Left renal cortex interstitium (tissue), 4 donors: ENCODE measurements at places on chromosomes 11 and 22. TPM values are rescaled to one million over a fixed set of nuclear protein-coding genes. Genes with fewer than 3 reads are reported as not detected.

TUBA8 gene
- 2.6 TPM for polyA plus RNA-seq

- DNase-seq = no peak
Measured at GRCh38 chr22:24005201-24005600, at the start of gene GSTT4. Gene GSTT4, minus strand, starts transcription at chr22:24005453. Its CDS starts 97 bp downstream, at chr22:24005356.

- DNase-seq = no peak
Measured at GRCh38 chr11:11722861-11723260, 101.1 kb upstream of the GALNT18 start.

GRCh38 chr22:48630848-48631247, 1196.8 kb downstream of the BRD1 start:
- DNase-seq = no peak

- no peak for DNase-seq
Measured at GRCh38 chr11:131217313-131218310, 152.8 kb upstream of the NTM start.

DNA sequence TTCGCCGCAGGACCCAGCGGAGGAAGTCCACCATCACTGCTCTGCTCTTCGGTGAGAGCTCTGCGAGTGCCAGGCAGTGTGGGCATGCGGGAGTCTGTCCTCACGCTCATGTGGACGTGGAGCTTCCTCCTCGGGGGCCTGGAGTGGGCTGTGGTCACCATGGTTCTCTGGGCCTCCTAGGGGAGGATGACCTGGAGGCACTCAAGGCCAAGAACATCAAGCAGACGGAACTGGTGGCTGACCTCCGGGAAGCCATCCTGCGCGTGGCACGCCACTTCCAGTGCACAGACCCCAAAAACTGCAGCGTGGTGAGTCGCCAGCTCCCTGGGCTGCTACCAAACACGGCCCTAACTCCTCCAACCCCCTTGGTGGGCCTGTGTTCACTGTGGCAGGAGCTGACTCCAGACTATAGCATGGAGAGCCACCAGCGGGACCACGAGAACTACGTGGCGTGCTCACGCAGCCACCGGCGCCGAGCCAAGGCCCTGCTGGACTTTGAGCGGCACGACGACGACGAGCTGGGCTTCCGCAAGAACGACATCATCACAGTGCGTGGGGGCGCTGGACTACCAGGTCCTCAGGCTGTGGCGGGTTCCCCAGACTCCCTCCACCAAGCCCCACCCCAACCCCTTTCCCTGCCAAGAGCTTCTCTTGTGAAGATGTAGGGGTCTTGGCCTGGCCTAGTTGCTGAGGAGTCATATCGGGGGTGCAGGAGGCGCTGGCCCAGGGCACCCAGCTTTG, 36.8 kb downstream of the SGSM3 start:
- DNase-seq = no peak

GRCh38 chr11:120011836-120012235, 126.1 kb downstream of the TRIM29 start:
- DNase-seq = no peak

EMID1 gene
- polyA plus RNA-seq = 101 TPM

TBX1 gene
- polyA plus RNA-seq = 0.32 TPM

C11orf97 gene
- 0.30 TPM for polyA plus RNA-seq

DNA sequence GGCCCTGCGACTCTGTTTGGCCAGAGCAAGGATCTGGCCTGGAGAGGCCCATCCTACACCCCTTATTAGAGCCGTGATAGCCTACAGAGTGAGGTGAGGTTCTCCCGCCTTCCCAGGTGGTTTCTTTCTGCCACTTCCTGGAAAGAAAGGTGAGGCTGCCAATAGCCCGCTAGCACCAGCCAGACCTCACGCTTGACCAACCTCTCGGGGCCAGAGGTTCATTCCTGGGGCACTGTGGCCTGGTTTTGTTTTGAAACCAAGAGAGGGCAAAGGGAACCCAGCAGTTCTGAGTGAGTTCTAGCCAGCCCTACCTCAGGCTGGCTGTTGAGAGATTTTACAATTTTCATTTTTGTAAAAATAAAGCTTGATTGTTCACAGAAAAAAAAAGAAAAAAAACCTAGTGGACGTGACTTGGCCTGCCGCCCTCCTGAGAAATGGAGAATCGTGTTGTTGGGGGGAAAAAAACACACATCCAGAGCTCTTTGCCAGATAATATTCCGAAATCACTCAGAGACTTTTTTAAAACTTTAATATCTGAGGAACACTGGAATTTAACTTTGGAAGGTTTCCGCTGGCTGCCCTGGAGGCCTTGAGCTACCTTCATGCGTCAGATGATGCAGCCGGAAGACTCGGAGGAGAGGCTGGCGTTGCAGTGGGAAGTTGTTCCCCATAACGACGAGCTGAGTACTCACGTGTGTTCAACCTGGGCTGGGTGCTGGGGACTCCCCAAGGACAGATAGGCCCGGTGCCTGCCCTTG, 84.5 kb downstream of the BCR start:
- DNase-seq = no peak

OR6A2 gene
- 0.03 TPM for polyA plus RNA-seq

DNA sequence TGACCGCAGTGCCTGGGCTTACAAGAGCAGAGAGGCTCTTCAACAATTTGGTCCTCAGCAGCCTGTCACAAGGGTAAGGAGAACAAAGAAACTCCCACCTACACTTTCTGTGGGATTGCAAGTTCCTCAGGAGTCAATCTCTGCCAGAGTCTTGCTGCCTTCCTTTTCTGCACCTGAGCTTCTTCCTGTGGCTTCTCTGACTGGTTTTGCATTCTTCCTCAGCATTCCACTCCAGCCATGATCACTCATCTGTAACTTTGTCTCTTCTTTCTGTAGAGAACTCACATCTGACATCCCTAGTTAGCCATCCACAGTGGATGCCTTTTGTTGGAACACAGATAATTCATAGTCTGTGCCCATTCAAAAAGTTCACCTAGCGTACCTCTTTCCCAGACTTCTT, 14.2 kb upstream of the OR6A2 start:
- no peak for DNase-seq

PTPRCAP gene
- 2.2 TPM for polyA plus RNA-seq

DNA sequence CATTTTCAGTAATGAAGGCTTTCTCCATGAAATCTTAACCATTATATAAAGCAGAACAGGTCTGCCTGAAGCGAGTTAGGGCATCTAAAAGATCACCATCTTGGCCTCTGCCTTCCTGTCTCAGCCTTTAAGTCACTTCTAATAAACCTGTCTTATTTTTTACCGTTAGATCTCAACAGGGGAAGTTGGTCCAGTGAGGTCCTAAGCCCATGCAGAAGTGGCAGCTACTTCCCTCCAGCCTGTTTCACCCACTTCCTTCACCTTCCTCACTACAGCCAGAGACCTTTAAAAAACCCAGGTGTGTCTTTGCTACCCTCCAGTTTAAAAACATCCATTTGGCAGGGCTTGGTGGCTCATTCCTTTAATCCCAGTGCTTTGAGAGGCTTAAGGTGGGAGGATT, 14.1 kb upstream of the LIPT2 start:
- no peak for DNase-seq

- DNase-seq = no peak
Measured at GRCh38 chr11:3824714-3825472, 15.9 kb downstream of the RHOG start.

GRCh38 chr11:97856666-97857065, 1164.1 kb upstream of the CNTN5 start:
- DNase-seq = no peak
